Stimulated activated CD4-positive, alpha-beta T cell treated with anti-CD3 and anti-CD28 coated beads, TNF-alpha, amount 100 ng/mL, for 1 hour (primary cell): ENCODE measurements at places on chromosomes 2 and 18.

GRCh38 chr2:181054843-181055242, 74.4 kb downstream of the UBE2E3 start:
- no peak for DNase-seq

DNA sequence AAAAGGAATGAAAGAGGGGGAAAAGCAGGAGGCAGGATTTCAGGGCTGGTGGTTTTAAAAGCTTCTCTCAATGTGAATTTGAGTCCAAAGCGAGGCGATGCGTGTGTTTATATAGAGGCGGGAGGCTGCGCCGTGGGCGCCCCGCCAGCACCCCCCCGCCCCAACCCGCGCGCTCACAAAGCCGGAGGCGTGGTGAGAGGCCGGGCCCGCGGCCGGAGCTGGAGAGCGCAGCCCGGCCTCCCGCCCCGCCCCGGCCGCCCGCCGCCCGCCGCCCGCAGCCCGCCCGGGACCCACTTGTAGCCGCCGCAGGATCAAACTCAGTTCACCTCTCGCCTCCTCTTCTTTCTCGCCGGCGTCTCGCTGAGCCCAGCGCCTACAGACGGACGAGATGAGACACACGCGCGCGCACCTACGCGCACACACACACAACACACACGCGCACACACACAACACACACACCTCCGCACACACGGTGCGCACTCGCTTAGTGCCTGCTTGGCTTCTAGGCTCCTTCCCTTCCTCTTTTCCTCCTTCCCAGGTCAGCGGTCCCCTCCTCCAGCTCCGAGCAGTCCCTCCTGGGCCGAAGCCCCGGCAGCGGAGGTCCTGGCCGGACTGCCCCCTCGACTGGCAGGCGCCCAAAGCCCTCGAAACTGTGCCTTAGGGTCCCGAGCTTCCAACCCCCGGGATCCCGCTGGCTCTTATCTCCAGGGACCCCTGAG, 1.3 kb upstream of the CYP26B1 start:
- DNase-seq = no peak

DNA sequence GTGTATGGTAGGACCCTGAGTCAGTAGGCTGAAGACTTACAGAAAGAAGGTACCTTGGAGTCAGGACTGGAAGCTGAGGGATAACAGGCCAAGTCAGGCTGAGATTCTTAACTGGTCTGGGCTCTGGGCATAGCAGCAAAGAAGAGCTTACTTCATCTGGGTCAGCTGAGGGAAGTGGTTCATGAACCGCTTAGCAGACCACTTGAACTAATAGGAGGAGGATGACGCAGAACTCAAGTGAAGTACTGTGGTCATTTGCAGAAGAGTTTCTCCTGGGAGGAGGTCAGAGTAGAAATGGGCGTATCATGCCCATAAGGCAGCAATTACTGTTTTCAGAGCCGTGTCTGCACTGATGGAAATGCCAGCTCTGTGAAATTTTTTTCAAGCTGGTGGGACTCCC, 164.5 kb downstream of the LCLAT1 start:
- no peak for DNase-seq

DNA sequence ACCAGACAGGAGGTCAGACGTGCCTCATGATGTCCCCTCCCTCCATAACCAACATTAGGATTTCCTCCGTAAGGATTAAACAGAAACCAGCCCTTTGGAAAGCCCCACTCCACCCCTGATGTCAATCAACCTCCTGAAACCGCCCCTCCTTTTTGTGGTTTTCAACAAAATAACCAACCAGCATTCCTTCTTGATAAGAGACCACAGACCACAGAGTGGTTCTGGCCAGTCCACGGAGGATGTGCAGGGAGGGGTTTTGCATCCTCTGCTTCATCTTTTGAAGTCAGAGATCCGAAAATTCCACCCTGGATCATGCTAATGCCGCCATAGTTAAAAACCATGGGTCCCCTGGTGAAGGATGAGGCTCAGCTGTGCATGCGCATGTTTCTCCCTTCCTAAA, 180.0 kb upstream of the CCDC150 start:
- DNase-seq = no peak

DNA sequence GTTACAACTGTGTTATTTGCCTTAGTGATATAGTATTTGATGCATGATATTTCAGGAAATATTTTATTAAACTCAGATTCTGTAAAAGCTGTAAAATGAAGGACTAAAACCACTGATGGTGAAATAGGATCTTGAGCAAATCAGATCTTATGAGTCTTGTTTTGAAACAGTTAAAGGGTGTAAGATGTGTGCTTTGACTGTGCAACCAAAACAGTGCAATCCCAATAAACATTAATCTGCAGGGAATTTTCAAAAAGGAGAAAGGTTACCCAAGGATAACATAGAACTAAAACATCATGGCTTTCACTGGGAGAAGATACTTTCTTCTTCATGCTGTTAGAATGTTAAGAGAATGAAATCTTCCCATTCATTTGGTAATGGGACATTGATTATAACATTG, 378.7 kb downstream of the PARD3B start:
- DNase-seq = no peak

GRCh38 chr2:208386541-208386940, 20.1 kb upstream of the PTH2R start:
- no peak for DNase-seq

DNA sequence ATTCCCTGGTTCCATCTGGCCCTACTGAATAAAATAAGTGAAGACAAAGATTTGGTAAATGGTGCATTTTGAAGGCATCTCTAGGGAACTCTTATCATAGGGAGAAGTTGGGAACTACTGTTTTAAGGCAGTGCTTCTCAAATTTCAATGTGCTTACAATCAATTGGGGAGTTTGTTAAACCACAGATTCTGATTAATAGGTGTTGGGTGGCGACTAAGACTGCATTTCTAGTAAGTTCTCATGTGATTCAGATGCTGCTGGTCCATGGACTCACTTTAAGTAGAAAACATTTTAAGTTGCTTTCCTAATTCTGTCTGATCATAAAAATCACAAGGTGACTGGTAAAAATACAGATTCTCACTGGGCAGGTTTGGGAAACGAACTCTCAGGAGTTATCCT, 14.6 kb downstream of the FARSB start:
- no peak for DNase-seq

GRCh38 chr2:168603439-168603961, 147.4 kb downstream of the CERS6 start:
- no peak for DNase-seq

- peak; percentile 32 for DNase-seq
Observed at GRCh38 chr2:222423632-222424275, 589 bp upstream of the SGPP2 start.

GRCh38 chr2:29229640-29230039, 114.4 kb downstream of the CLIP4 start:
- DNase-seq = no peak

DNA sequence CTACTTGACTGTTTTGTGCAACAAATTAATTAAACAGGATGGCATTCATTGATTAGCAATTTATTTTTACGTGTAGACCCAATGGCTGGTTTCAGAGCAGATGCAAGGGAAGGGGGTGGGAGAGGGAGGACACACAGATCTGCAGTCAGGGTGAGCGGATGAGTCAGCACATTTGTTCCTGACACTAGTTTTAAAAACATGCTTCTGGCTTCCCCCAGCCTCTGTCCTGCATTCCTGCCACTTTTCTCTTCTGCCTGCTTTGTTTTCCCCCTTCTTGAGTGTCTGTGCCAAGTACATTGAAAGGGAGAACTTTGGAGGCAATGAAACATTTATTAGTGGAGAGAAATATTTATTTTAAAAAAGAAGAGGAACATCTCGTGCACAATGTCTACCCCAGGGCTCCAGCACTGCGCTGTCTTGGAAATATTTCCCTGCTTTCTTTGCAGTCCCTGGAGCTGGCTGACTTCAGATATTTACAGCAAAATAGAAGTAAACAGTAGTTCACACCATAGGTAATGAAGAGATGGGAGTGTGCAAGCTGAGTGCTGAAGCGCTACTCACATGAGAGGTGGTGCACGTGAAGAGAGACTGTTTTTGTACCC, 52.2 kb downstream of the NRP2 start:
- no peak for DNase-seq

GRCh38 chr2:140424471-140424870, 1644.3 kb upstream of the NXPH2 start:
- no peak for DNase-seq

GRCh38 chr2:105781274-105781978, 36.7 kb downstream of the NCK2 start:
- DNase-seq = no peak

GRCh38 chr2:10741139-10741538, 19.7 kb downstream of the ATP6V1C2 start:
- DNase-seq = no peak

- DNase-seq = no peak
Observed at GRCh38 chr2:198277181-198277580, 472.8 kb downstream of the PLCL1 start.

GRCh38 chr2:121944072-121944831, 188.8 kb downstream of the TSN start:
- no peak for DNase-seq

- no peak for DNase-seq
Observed at GRCh38 chr2:190119923-190120590, 57.5 kb upstream of the MSTN start.

DNA sequence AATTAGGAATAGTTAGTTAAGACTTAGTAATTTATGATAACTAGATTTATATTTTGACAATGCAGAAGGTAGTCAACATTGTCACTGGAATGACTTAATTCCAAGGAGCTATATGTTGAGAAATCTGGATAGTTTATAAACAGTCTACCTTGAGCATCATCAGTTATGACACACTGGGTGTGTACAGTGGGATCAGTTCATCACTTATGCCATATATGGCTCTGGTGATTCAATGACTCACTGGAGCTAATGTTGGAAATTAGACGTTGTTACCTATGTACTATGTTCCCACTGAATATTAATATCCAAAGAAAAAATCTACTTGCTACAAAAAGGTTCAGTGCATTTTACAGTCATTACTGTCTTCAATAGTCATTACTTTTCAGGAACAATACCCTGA, 34.0 kb upstream of the ITPRID2 start:
- DNase-seq = no peak

GRCh38 chr2:207871911-207872310, 102.2 kb upstream of the FZD5 start:
- DNase-seq = no peak

DNA sequence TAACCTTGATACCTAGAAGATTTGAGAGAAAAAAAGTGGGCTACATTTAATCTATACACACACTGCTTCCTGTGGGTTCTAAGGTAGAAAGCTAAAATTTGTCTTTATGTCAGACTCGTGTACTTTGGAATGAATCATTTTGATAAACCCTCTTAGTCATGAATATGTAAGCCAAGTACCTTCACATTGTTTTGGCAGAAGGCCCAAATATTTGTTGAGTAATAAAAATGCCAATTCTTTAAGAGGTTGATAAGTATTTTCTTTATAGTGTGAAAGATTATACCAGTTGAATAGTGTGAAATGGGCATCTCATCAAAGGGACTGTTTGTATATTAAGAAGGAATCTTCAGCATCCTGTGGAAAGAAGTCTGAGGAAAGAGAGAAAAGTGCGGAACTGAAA, 1464.7 kb upstream of the ZEB2 start:
- no peak for DNase-seq

DNA sequence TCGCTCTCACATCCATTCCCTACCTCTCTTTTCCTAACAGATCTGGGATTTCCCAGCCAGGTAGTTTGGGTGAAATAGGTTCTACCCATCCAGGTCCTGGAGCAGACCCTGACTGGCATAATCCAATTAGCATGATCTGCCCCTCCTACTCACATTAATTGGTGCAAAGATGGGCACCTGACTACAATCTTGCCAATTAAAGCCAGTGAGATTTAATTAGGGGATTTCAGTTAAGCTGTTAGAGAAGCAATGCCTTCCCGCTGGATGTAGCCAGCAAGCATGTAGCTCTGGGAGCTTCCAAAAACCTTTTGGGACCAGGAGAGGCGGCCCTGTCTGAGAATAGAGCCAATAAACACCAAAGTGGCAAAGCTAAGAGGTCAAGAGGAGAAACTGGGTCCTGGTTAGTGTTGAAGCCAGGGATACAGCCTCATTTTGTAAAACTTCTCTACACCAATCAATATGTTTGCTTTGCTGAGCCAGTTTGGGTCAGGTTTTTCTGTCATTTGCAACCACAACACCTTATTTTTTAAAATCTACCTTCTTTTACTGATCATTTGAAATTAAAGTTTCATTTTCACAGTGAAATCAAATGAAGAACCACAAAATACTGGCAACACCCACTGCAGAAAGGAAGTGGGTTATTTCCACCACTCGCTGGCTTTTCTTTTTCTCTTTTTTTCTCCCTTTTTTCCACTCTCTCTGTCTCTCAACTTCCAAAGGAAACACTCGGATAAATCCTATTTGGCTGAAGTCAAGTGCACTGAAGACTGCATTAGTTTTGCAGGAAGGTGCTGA, 3.2 kb upstream of the TTC39C start:
- no peak for DNase-seq

- no peak for DNase-seq
Observed at GRCh38 chr2:102815285-102815684, 53.5 kb downstream of the TMEM182 start.

- no peak for DNase-seq
Observed at GRCh38 chr2:78202366-78202765, 680.2 kb upstream of the LRRTM4 start.

DNA sequence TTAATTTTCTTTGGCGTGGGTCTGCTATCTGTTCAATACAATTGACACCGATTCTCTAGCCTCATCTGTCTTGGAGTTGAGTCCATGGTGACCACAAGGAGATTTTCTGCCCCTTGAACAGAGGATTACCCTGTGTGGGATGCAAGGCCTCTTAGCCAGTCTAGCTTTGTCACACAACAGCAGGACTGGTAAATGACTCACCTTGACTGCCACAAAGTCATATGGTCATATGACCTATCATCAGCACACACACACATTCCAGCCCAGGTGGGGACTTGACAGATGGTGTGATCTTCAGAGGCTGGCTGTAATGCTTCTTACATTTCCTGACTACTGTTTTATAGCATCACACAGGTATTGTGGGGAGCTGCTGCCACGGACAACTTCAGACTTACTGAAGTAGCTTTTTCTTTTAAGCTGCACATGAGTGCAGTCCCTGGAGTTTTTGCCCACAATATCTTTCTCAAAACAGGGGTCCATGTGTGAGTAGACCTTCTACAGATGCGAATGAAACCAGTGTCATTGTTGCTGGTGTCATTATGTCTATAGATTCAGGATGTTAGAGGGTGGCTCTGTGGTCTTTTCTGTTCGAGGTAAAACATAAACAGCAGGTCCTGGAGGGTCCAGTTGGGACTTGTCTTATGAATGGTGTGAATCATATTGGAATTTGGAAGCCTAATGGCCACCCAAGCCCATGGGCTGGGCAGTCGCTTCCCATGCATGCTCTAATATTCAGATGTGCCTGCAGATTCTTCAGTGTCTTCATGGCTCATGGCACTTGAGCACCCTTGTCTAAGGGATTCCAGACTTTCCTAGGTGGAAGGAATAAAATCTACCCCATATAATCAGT, 18.6 kb upstream of the ACOXL start:
- DNase-seq = no peak
